Umbilical cord (tissue), 2 donors: ENCODE measurements at places on chromosomes 1 and 21. TPM values are rescaled to one million over a fixed set of nuclear protein-coding genes. Genes with fewer than 3 reads are reported as not detected.
A peak's percentile ranks its signal among the peaks of the same experiment; 100 is the strongest.

DNA sequence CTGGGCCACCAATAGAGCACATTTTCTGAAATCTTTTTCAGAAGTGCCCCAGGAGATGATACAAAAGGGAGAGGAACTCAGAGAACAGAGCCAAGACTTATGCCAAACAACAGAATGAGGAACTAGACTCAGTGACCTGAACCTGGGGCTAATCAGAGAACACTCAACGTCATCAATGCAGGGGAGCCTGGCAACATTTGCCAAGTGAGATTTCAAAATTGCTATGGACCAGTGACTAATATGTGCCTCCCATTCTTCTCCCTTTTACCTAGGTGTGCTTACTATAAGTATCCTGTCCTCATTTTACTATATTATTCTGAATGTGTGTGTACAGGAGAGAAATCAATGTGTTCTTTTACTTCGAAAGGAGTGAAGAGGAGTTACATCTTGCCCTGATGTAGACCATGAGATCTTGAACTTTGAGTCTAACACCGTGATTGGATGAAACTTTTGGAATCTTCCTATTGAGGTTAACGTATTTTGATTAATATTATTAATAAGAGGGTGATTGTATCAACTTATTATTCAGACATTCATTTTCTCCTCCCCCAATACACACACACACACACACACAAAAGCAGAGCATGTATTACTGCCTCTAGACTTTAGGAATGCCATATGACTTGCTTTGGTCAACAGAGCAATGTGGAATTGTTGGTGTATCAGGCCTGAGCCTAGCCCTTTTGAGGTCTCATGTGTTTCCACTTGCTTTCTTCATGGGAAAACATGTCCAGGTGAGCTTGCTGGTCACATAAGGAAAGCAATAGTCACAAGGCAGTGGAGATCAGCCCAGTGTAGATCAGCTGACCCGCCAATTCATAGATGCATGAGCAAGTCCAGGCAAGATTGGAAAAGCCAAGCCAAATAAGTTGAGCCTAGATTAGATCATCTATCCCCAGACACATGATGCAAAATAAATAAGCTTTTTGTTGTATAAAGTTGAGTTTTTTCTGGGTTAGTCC is 80.3 kb upstream of the ETS2 start:
- DNase-seq = no peak

DNA sequence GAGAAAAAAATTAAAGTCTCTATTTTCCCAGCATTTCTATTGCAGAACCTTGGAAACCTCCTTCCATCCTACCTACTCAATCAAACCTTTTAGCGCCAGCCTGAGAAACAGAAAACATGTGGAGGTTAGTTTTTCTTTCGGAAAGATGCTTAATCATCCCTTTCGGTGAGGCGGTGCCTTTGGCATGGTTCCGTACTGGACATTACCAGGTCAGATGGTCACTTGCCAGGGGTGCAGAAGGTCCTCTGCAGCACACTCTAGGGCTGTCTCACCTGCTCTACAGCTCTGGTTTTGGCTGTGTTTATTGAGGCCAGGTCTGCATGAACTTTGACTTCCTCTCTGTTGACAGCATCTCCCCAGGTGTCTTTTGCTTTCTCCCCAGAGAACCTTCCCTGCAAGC is 121.5 kb downstream of the PLD5 start:
- DNase-seq = no peak

DNA sequence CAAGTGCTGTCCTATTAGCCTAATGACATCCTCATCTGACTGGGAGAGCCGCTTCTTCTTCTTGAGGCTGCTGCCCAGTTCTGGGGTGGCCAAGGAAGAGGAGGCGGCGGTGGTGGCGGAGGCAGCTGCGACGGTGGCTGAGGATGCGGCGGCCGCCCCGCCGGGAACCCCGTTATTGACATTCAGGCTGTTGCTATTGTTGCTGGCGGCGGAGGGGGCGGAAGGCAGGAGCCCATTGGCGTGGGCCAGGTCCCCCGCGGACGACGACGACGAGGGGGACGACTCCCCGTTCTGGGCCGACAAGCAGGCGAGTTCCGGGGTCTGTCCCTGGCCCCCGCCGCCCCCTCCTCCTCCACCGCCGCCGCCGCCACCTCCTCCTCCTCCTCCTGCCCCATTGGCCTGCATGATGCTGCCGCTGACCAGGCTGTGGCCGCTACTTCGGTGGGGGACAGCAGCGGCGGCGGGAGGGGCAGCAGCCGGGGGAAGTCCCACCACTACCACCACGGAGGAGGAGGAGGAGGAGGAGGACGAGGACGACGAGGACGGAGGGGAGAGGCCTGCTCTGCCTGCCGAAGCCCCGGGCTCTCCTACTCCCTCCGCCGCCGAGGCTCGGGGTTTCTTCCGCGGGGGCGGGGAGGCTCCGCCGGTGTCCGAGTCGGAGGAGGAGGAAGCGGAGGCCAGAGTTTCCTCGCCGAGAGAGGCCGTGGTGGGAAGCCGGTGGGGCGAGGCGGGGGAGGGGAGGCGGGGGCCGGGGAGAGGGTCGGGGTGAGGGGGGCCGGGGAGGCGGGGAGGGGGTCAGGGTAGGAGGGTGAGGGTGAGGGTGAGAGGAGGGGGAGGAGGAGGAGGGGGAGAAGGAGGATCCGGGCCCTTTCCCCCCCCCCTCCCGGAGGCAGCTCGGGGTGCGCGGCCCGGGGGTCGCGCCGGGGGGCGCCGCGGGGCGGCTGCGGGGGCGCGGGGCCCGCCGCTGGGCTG is 610 bp downstream of the WDR26 start:
- peak; percentile 31 for DNase-seq

Gene THRAP3
- total RNA-seq = 53.4 TPM

DNA sequence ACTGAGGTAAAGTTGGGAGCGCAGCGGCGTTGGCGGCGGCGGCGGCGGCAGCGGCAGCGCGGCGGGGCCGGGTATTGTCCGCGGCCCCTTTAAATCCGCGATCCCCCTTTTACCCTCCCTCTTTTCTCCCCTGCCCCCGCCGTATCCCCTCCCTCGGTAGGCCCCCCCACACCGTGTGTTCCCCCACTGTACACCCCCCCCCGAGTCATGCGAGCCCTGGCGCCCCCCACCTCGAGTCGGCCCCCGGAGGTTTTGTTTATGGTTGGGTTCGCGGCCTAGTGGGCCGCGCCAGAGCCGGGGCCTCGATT is 169 bp downstream of the UBAP2L start:
- DNase-seq = no peak

DNA sequence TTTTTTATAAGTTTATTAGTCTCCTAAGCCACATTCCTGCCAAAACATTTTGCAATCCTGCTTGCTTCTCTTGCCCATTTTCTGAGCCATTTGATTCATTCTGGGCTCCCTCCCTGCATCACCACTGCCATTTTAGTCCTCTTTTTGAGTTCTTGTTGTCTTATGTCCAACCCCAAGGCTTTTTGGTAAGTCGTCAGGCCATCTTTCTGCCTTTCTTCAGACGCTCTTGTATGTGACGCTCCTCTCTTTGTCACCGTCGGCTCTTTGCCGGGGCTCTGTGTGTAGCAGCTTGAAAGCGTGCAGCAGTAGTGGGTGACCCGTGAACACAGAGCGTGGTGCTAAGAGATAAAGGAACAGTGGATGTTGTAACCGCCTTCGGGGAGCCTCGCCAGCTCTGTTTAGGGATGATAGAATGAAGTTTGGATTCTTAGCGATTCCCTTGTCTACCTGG is 14.6 kb downstream of the HUNK start:
- peak; percentile 50 for DNase-seq

- no peak for DNase-seq
Measured at GRCh38 chr1:53431805-53432565, 27.2 kb upstream of the DMRTB1 start.

GRCh38 chr1:154431586-154432373 is 26.6 kb downstream of the IL6R start:
- DNase-seq = peak; percentile 71

DNA sequence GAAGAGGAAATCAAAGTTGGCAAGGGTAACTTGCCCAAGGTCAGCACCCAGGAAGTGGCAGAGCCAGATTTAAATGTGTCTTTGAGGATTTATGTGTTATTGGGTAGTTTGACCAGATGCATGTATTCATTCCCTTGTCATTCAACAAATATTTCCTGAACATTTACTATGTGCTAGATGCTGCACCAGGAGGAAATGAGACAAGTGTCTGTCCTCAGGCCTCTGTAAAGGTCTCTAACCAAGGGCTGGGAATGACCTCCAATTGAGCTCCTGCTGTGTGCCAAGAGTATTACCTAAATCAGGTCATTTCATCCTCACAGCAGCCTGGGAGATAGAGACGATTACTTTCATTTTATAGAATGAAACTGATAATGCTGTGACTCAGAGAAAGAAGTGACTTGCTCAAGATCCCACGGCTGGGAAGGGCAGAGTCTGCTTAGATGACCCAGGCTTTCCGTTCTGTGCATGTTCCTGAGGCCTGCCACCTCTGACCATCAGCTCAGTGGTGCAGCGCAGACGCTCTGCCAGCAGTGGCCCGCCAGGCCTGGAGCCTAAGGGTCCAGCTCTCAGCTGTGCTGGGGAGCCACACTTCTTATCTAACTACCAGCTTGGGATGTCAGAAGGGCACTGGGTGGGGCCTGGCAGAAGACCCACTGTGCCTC is 3.5 kb upstream of the TTC22 start:
- no peak for DNase-seq

Gene JAK1
- 81.1 TPM for total RNA-seq

DNA sequence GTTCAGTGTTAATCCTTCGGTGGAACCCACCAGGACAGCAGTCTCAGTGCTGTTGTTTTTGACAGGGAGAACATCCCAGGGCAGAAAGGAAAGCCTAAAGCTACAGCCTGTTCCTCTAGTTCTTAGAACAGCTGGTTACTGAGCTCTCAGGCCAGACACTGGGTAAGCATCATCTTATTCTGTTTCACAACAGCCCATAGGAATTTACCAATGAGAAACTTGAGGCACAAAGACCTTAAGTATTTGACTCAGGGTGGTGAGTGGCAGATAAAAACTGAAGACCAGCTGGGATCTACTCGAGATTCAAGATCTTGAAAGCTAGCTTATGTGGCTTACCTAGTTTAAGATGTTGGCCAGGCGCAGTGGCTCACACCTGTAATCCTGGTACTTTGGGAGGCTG is 9.4 kb upstream of the NEK2 start:
- DNase-seq = peak; percentile 83

Gene RHOU
- 65.7 TPM for total RNA-seq

Gene ITLN1
- total RNA-seq = 2.2 TPM

- no peak for DNase-seq
Measured at GRCh38 chr1:4179914-4180735, 280.1 kb upstream of the C1orf174 start.

DNA sequence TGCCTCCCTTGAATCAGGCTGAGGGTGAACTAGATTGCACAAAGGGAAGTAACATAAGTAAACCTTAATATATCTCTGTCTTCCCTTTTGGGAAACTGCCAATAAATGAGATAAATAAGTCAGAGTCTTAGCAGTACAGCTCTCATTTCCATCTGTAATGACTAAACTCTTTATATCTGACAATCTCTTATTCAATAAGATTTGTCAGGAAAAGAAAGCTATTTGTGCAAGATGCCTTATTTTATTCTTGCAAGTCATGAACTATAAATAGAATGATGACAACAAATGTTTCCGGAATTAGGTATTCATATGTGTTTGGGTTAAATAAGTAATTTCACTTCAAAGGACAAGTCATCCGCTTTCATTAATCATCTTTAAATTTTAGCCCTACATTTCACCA is 229.2 kb downstream of the PTGER3 start:
- peak; percentile 53 for DNase-seq

DNA sequence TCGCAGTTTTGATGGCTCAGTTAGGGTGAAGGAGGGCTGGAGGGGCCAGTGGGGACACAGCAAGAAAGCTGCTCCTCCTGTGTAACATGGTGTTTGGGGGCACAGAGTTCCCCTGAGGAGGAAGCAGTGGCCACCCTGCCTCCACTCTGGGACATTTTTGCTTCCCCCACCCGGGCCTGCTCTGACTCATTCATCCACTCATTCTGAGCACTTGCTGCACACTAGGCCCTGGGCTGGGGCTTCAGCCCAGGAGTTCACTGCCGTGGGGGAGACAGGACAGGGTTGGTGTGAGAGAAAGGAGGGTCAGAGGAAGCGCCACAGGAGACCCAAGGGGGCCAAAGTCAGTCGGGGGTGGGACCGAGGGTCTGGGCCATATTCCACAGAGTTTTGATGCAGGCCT is 41.4 kb upstream of the ACOT11 start:
- DNase-seq = no peak

DNA sequence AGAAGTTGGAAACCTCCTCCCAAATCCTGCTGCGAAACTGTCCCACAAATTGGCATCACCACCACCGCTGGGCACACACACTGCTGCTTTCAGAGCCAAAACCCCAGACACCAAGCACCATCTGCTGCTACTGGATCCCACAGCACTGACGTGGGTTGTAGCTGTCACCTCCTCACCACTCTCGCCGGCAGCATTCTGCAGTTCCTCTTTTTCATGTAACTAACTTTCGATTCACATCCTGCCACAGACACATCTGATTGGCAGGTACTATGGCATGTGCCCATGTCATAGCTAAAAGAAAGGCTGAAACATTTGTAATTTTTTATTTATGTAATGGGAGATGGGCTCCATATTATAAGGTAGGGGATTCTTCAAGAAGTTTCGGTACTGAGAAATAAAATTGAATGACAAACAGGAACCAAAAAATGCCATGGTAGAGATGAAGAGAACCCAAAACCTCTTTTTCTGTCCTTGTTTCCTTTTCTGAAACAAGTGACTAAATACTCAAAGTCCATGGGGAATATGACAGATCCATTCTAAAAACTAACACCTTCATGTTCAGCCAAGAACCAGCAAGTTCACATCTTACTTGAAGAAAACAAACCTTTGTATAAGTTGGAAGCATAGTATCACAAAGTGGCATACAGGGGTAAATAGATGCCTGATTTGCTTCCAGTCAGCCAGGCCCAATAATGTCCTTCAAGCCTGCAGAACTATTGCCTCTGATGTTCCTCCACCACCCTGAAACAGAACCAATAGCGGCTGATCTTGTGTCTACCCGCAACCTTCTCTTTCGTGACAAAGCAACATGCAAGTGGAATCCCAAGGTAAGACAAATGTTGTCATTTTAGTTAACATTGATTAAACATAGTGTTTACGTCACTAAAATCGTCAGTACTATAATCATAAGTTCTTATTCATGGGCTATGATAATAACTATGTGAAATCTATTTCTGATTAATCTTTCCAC is 26.6 kb upstream of the RGS13 start:
- DNase-seq = peak; percentile 27

DNA sequence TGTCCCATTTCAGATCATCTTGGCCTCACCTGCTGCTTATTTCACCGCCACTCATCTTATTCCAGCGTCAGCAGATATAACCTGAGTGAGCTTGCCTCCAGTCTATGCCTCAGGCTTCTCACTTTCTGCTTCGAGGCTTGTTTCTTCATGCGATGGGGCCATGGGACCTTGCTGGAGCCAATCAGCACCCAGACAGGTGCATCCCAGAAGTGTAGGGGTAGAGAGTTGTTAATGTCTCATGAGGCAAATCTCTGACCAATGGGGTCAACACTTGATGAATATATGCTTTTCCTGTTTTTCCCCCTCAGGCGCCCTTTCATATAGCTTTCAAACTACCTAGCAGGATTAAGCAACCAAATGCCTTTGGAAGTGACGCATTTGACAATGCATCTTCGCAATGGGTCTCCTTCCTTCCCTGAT is 935 bp upstream of the YIPF1 start:
- no peak for DNase-seq

- DNase-seq = no peak
Measured at GRCh38 chr1:201898240-201898894, 9.7 kb downstream of the SHISA4 start.

Gene TRAPPC3
- 38.5 TPM for total RNA-seq

Gene TMEM51
- 11.3 TPM for total RNA-seq

Gene IQCC
- total RNA-seq = 1.7 TPM

- no peak for DNase-seq
Measured at GRCh38 chr1:152801333-152801732, 4.8 kb downstream of the LCE1D start.

GRCh38 chr1:85148524-85149250 is 52.1 kb downstream of the SYDE2 start:
- no peak for DNase-seq
